Body of pancreas (tissue), 4 donors: ENCODE measurements at places on chromosomes 4 and X. TPM values are rescaled to one million over a fixed set of nuclear protein-coding genes. Genes with fewer than 3 reads are reported as not detected.

DNA sequence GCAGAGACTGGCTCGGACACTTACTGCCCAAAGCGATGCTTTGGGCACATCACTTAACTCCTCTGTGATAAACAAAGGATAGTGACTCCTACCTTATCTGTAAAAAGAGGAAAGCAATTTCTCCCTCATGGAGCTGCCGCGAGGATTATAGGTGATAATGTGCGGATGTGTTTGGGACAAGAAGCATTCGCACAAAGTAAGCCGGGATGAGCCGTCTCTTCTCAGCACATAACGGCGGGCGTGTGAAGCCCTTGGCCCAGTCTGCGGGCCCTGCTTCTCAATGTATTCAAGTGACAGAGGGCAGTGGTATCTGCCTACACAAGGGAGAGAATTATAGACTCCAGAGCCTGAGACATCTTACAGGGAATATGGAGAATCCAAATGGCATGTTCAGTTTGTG, 550.3 kb upstream of the CPEB2 start:
- no peaks in the 10 kb centered on the region for H3K36me3 ChIP-seq
- H3K4me3 ChIP-seq = no peak overlapping the region
- DNase-seq = no peak

FOXR2 gene
- not detected for total RNA-seq

- H3K36me3 ChIP-seq = no peaks in the 10 kb centered on the region
- H3K4me1 ChIP-seq = no peaks in the 10 kb centered on the region
- no peaks in the 10 kb centered on the region for H3K27me3 ChIP-seq
- DNase-seq = no peak
Measured at GRCh38 chr4:176309046-176309445, 10.7 kb upstream of the SPCS3 start.

SPANXN3 gene
- not detected for total RNA-seq

GRCh38 chr4:111537871-111538270, 607.4 kb upstream of the FAM241A start:
- no peaks in the 10 kb centered on the region for H3K36me3 ChIP-seq
- H3K27me3 ChIP-seq = no peaks in the 10 kb centered on the region
- H3K4me3 ChIP-seq = no peak overlapping the region
- no peaks in the 10 kb centered on the region for H3K4me1 ChIP-seq

DNA sequence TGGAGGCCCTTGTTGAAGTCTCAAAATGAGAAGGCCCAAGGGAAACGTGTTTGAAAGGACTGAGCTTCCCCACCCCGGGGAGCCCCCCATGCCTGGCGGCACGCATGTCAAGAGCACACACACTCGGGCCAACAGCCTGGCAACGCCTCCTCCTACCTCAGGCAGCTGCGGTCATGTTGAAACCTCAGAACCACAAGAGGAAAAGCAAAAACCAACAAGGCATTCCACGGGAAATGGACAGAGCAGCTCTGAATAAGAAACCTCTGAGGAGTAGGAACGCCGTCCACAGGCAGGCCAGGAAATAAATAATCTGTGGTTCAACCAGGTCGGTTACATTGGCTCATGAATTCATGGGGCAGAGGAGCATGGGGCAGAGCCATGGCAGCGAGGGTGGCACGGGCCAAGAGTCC, 95.7 kb upstream of the AFAP1 start:
- H3K27me3 ChIP-seq = no peaks in the 10 kb centered on the region
- no peak overlapping the region for H3K27ac ChIP-seq
- DNase-seq = no peak

DNA sequence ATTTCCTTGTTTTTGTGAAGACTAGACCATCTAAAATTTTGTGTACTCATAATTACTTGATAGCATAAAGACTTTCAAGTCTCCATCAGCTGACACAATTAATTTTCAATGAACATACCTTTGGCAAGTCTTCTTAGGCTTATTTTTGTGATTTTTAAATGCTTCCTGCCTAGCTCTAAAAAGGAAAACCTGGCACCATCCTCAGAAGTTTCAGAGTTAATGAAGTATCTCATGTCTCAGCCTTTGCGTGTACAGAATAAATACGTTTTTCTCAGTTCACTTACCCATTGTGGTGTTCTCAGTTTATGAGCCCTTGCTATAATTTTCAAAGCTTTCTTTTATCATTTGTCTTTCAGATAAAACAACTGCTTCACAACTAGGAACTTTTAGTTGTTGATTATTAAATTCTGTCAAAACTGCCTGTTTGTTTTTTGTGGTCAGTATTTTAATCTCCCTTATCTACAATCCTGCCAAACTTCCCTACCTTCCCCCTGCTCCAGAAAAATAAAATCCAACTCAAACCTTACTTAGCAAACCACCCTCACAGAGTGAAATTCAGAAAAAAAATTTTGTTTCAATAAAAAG, 21.6 kb downstream of the ADD1 start:
- H3K27ac ChIP-seq = no peak overlapping the region
- no peak overlapping the region for H3K4me3 ChIP-seq
- no peaks in the 10 kb centered on the region for H3K27me3 ChIP-seq
- no peak for DNase-seq
- peaks cover 97% of the 10 kb centered on the region for H3K4me1 ChIP-seq

DNA sequence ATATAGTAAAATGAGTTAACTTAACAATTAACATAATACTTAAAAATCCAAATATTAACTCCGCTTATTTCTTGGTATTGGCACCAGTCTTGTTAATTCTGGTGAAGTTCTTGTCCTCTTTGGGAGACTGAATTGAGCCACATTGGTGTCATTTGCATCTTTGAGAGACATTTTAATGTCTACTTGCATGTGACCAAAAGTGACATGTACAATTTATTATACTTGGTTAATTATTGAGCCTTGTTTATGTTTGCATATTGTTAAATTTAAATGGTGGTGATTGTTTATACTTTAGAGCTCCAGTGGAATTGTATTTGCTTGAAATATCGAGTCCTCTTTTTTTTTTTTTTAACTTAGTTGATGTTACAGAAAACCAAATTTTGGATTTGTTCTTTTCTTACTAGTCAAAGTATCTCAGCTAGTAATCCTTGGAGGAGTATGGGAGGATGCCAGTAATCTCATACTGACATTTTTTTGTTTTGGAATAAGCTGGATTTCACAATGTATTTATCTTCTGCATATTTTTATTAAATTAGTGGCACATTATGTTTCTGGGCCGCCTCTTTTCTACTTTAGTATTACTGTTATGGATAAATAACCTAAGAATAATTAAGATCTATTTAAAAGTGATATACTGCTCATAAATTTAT, 3.9 kb downstream of the SPCS3 start:
- no peak overlapping the region for H3K27ac ChIP-seq
- DNase-seq = no peak
- H3K4me1 ChIP-seq = peaks cover 29% of the 10 kb centered on the region

GRCh38 chrX:151854726-151855495, 57.8 kb upstream of the MAGEA4 start:
- H3K27me3 ChIP-seq = no peaks in the 10 kb centered on the region
- H3K4me3 ChIP-seq = no peak overlapping the region
- no peaks in the 10 kb centered on the region for H3K36me3 ChIP-seq
- DNase-seq = no peak
- no peak overlapping the region for H3K27ac ChIP-seq

TCP11X2 gene
- not detected for total RNA-seq

GRCh38 chrX:38351346-38351745, 1.1 kb upstream of the OTC start:
- H3K4me3 ChIP-seq = no peak overlapping the region
- H3K4me1 ChIP-seq = no peaks in the 10 kb centered on the region
- no peaks in the 10 kb centered on the region for H3K27me3 ChIP-seq
- no peak for DNase-seq
- H3K36me3 ChIP-seq = no peaks in the 10 kb centered on the region

GRCh38 chr4:145319751-145320150, 139.4 kb upstream of the OTUD4 start:
- DNase-seq = no peak
- no peak overlapping the region for H3K27ac ChIP-seq
- H3K4me1 ChIP-seq = no peaks in the 10 kb centered on the region
- no peaks in the 10 kb centered on the region for H3K27me3 ChIP-seq
- H3K36me3 ChIP-seq = no peaks in the 10 kb centered on the region
- H3K4me3 ChIP-seq = no peak overlapping the region
